ENCODE measurements at places on chromosomes 11 and 22.

DNA sequence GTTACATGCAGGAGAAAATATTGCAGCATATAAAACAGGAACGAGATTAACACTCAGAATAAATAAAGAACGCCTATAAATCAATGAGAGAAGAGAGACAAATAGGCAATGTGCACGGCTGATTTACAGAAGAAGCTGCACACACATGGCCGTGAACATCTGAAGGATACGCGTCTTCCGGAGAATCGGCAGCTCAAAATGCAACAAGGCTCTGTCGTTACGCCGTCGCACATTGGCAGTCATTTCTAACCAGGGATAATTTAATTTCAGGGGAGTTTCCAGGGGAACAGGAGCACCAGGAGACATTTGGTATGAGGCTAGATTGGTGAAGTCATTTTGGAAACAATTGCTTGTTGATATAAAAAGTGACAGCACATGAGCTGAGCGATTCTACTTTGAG, 745.2 kb downstream of the BRD1 start:
- no peak for DNase-seq
- no peak overlapping the region for H3K4me3 ChIP-seq
- no peak overlapping the region for H3K27ac ChIP-seq
- H3K4me1 ChIP-seq: no peaks in the 10 kb centered on the region
- no peaks in the 10 kb centered on the region for H3K36me3 ChIP-seq
- H3K27me3 ChIP-seq: no peaks in the 10 kb centered on the region

DNA sequence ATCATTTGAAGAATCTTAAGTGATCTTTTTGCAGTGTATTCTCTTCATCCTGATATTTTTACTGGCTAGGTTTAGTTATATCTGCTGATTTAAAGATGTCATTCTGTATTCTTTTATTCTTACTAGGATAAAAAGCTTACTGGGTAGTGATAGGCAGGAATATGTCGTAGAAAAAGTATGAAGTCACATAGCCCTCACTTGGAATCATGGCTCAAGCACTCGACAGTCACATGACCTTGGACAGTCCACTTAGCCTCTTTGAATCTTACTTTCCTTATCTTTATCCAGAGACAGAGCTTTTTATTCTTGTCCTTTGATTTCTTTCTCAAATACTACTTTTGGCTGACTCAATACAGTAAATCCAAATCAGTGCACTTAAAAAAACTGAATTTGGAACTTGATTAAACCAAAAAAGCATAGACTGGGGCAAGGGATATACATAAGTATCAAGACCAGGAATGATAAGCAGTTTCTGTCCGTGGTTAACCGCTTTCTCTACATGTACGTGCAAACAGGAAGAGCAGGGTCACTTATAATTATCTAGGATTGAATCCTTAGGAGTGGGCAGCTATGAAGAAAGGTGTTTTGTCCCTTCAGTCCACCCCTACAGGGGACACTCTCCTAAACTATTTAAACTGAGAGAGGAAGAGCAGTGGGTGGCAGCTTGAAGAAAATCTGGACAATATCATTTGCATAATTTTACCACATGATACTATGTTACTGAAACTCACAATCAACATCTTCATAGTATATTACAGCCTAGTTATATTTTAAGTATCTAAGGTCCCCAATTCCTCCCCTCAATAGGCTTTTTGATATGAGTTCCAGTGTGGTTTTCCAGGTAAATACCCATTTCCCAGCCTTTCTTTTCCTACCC, 8.0 kb downstream of the MMP7 start:
- H3K36me3 ChIP-seq: no peaks in the 10 kb centered on the region
- H3K4me3 ChIP-seq: no peak overlapping the region
- H3K27me3 ChIP-seq: no peaks in the 10 kb centered on the region
- DNase-seq: no peak
- no peaks in the 10 kb centered on the region for H3K4me1 ChIP-seq
- H3K27ac ChIP-seq: no peak overlapping the region

DNA sequence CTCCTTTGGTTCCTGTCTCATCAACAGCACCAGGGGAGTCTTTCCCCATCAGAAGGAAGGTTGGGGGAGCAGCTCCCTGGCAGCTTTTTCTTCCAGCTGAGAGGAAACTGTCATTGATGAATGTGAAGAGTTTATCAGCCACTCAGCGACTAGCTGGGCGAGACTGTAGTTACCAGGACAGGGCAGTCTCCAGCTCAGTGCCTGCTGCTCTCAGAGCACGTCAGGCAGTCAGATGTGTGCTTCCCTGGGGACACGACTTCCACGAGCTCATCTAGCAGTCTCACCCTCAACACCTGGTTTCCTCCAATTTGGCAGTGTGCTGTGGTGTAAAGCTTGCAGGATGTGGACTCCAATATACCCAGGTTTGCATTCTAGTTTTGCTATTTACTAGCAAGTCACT, 12.5 kb upstream of the C1QTNF4 start:
- no peak for DNase-seq
- peaks cover 15% of the 10 kb centered on the region for H3K4me1 ChIP-seq
- H3K27me3 ChIP-seq: no peaks in the 10 kb centered on the region
- no peak overlapping the region for H3K27ac ChIP-seq

DNA sequence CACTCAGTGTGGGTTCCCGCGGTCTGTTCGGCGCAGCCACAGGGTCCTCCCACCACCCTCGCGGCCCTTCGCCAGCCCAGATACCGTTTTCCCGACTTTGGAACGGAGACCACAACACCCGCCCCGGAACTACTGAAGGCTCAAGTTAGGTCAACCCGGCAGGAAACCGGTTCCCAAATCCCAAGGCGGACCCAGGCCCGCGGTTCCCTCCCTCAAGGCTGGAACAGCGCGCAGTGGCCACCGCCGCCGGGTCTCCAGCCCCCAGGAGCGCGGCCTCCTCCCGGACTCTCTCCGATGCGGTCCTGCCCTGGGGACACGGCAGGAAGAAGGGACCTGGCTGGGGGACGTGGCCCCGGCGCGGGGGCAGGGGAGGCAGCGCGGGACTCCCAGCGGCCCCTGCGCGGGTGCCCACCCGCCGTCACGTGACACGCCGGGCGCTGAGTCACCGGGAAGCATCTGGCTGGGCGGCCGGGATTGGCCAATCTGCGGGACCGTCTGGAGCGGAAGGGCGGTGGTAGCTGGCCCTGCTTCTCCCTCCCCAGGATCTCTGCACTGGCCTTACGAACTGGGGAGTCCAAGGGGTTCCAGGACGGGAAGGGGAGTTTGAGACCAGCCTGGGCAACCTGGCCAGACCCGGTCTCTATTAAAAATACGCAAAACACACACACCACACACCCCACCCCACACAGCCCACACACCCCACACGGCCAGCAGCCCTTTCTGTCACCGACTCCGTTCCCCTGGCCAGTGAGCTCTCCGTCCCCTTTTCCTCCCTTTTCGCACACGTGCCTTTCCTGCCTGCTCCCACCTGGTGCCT, 21.5 kb upstream of the MALAT1 start:
- no peak for DNase-seq
- H3K4me3 ChIP-seq: peak overlapping the region; percentile 91
- H3K27me3 ChIP-seq: no peaks in the 10 kb centered on the region
- H3K36me3 ChIP-seq: no peaks in the 10 kb centered on the region

- H3K4me1 ChIP-seq: peaks cover 36% of the 10 kb centered on the region
- H3K36me3 ChIP-seq: no peaks in the 10 kb centered on the region
- H3K27me3 ChIP-seq: no peaks in the 10 kb centered on the region
- peak; percentile 96 for DNase-seq
These were observed 716 bp upstream of the DDB2 start for GRCh38 chr11:47213950-47214565.

- peaks cover 100% of the 10 kb centered on the region for H3K4me1 ChIP-seq
- peaks cover 66% of the 10 kb centered on the region for H3K36me3 ChIP-seq
- no peaks in the 10 kb centered on the region for H3K27me3 ChIP-seq
- H3K27ac ChIP-seq: peak overlapping the region; percentile 68
- H3K4me3 ChIP-seq: peak overlapping the region; percentile 0
These were observed 16.5 kb downstream of the ZBTB16 start for GRCh38 chr11:114075891-114076441.

GRCh38 chr11:131745405-131745804, 375.0 kb downstream of the NTM start:
- DNase-seq: no peak
- H3K27ac ChIP-seq: no peak overlapping the region
- H3K36me3 ChIP-seq: no peaks in the 10 kb centered on the region
- H3K27me3 ChIP-seq: no peaks in the 10 kb centered on the region
- H3K4me3 ChIP-seq: no peak overlapping the region
- no peaks in the 10 kb centered on the region for H3K4me1 ChIP-seq

- H3K27me3 ChIP-seq: no peaks in the 10 kb centered on the region
- no peak overlapping the region for H3K4me3 ChIP-seq
- DNase-seq: no peak
These were observed 38.6 kb upstream of the SOX6 start for GRCh38 chr11:16394947-16395346.

DNA sequence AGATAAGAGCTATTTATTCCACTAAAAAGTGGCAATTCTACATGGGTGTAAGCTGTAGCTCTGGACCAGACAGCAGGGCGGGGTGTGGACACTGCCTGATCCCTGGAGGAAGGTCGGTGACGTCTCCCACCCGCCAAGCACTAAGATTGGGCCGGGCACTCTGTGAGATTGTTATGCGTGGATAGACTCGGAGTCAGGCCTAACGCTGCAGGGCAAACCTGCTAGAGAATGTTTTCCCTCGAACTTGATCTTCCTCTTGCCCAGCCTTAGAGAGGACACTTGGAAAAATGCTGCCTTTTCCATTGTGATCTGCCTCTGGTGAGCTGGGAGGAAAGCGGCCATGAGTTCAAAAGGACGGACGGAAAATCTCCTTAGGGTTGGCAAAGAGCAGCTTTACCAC, 1273.4 kb downstream of the TBC1D22A start:
- no peaks in the 10 kb centered on the region for H3K4me1 ChIP-seq
- no peak overlapping the region for H3K4me3 ChIP-seq
- DNase-seq: no peak
- no peak overlapping the region for H3K27ac ChIP-seq
- no peaks in the 10 kb centered on the region for H3K36me3 ChIP-seq
- no peaks in the 10 kb centered on the region for H3K27me3 ChIP-seq

All from vagina (tissue), 2 donors.